ENCODE measurements at places on chromosomes 13 and 19.

DNA sequence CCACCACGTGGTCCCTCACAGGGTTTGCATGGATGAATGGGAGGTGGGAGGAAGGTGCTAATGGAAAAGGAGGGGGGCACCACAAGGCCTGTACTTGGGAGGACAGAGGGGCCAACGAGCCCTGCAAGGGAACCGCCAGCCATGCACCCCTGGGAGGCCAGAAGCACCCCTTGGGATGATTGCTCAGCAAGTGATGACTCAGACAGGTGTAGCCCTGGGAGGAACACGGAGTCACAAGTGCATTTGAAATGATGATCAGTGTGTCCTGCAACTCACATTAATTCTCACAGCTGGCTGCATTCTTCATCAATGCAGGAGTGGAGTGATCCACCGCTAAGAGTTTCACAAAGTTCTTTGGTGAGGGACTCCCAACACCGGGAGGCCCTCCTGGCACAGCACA is 82.8 kb upstream of the ZNF254 start:
- DNase-seq, result no peak

- peak; percentile 44 for DNase-seq
Observed at GRCh38 chr19:4233282-4233853, 4.0 kb downstream of the EBI3 start.

GRCh38 chr13:28093881-28094280 is 6.5 kb downstream of the FLT3 start:
- DNase-seq, result no peak

GRCh38 chr19:2229103-2230032 is 6.8 kb downstream of the PLEKHJ1 start:
- DNase-seq, result no peak

- DNase-seq, result no peak
Observed at GRCh38 chr13:27360562-27360961, 63.9 kb upstream of the GTF3A start.

DNA sequence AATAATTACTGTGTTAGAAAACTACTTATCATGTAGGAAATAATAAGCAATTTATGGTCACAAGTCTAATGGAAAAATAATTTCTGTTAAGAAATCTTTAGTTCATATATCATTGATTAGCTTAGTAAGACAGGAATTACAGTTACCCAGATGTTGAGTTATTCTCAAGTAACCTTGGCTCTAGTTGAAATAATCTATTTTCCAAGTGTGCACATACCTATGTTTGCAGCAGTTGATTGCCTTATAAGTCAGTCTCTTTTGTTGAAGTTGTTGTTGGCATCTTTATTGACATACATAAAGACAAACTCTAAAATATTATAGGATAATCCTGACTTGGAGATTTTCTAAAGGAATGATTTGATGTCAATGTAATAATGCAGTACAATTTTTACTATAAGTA is 511.4 kb upstream of the KLF12 start:
- DNase-seq, result no peak

DNA sequence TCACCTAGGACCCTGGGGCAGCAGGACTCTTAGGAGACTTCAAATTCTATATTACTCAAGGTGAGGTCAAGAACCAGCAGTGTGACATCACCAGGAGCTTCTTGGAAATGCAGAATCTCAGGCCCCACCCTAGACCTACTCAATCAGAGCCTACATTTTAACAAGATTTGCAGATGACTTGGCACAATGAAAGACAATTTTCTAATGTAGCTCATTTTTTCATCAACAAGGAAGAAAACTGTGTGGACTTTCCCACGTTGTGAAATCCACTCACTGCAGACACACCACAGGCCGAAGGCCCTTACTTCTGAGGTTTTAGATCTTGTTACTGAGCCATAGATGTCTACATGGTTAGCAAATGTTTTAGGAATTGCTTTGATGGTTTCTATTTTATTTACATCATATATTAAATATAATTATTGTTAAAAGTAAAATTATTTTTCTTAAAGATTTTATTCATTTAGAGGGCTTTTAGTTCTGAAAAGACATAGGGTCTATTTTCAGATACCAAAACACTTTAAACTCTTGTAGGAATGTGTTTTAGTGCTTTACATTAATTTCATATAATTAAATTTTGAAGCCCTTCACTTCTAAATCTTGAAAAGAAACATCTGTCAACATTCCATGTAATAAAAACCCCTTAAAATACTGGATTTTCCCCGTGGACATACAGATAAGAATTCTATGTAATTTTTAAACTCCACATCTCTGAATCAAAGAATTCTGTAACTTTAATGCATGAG is 18.5 kb upstream of the STARD13 start:
- DNase-seq, result no peak

- DNase-seq, result no peak
Observed at GRCh38 chr13:29918845-29919244, 68.4 kb upstream of the UBL3 start.

GRCh38 chr19:8050274-8051096 is 2.1 kb upstream of the CCL25 start:
- peak; percentile 77 for DNase-seq

DNA sequence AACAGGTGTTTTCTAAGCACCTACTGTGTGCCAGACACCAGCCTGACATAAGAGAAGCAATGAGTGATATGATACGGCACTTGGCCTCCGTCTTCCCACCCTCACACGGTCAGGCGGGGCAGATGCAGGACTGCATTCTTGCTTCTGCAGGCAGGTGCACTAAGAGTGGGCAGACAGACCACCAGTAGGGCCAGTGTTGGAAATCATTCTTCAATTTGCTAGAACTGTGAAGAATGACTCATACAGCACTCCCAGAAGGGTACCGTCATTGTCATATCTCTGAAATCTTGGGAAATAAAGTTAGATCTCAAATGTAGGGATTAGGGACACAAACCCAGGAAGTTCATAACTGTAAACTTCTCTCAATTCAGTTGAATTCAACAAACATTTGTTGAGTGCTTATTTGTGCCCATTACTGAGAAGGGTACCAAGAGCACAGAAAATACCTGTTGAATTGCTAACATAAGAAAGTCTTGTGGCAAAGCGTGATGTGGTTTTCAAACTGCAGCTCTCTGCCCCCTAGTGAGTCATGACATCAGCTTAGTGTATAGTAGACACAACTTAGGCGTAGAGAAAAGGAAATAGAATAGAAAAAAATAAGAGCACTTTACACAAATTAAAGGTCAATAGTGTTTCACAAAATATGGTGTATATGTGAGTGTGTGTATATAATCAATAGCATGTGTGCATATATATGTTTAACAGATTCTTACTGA is 76.1 kb downstream of the TEX26 start:
- no peak for DNase-seq

GRCh38 chr13:99289271-99289670 is 17.9 kb downstream of the GPR183 start:
- no peak for DNase-seq

GRCh38 chr19:18542941-18543813 is at the start of gene FKBP8:
Gene FKBP8, minus strand, starts transcription at chr19:18543573. Its CDS starts 1,603 bp downstream, at chr19:18541970.
- peak; percentile 93 for DNase-seq

GRCh38 chr13:30731361-30732045 is 3.8 kb upstream of the ALOX5AP start:
- DNase-seq, result no peak

GRCh38 chr13:75359266-75359665 is 122.7 kb downstream of the TBC1D4 start:
- no peak for DNase-seq

DNA sequence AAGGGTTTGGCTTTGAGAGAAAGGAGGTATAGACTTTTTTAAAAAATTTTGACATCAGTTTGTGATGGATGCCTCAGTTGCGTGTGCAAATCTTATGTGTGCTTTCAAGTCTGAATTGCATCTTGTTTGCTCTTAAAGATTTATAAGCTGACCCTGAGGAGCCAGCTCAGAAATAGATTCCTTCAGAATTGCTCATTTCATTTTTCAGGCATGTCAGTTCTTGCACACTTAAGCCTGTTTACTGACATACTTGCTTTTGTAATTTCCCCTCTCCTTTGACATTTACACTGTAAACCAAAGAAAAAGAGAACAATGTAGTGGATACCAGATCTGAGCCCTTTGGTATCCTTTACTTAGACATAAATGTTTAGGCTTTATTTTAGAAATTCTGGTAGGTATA is 87.6 kb downstream of the RNF17 start:
- no peak for DNase-seq

DNA sequence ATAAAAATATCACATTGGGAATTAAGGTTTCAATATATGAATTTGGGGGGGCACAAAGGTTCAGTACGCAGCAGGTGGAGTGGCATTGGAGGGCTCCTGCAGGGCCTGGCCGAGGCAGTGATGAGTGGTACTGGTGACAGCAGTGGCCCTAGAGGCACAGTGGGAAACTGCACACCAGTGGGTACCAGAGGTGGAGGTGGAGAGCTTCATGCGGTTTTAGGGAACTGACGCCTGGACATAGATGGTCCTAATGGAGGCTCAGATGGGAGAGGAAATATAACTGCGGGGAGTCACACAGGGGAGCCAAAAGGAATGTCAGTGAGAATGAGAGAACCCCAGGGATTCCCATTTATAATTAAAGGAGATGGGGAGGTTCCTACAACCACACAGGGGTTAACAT is 156.2 kb downstream of the COG6 start:
- no peak for DNase-seq

- DNase-seq, result no peak
Observed at GRCh38 chr13:95356916-95357315, 55.7 kb upstream of the ABCC4 start.

- no peak for DNase-seq
Observed at GRCh38 chr13:73355134-73355533, 296.3 kb downstream of the KLF5 start.

DNA sequence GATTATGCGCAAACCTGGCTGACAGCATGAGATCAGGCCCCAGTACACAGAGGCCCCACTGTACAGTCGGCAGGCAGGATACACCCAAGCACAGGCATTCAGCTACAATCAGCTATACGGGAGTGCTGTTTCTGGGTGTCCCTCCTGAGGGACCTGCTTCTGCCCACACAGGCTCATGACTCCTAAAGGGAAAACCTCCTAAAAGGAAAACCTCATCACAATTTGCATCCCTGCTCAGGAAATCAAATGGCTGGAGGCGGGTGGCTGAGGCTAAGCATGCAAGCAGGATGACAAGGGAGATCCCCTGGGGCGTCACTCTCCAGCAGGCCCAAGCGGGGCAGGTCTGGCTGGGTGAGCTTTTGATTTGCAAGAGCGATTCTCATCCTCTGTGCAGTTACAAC is 99.8 kb downstream of the CRYL1 start:
- no peak for DNase-seq

GRCh38 chr13:30376426-30377311 is 45.6 kb upstream of the UBE2L5 start:
- peak; percentile 67 for DNase-seq

DNA sequence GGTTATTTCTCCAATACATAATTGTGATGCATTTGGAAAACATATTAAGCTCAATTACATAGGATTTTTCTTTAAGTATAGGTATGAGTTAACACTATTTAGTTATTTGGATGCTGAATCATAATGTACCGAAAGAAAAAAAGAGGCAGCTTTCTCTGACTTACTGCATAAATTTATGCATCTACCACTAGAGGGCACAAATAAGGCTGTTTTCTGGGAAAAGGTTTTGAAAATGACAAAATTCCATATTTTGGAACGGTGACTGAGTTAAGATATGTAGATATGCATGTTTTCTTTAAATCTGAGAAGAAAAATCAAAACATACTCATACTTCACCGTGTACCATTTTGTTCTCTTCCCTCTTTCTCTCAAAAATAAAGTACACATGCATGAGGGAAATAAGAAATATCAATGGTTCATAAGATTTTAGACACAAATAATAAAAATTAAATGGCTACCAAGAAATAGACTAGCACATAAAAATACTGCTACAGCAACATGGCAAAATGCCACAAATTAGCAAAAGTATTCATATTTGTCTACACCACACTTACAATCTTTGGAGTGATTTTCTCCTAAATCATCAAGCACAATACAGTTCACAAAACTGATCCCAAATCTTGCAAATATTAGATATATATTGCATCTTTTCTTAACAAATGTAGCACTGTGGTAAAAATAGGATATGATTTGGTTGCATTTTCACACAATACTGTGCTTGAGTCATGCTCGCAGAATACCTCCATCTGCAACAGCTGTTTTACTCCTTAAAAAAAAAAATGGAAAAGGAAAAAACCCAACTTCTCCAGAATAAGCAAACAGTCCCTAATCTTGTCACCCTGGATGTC is 260.0 kb downstream of the FGF14 start:
- DNase-seq, result no peak

GRCh38 chr13:28324181-28324789 is 170.6 kb downstream of the FLT1 start:
- DNase-seq, result peak; percentile 33

GRCh38 chr13:41383386-41383785 is 72.3 kb downstream of the NAA16 start:
- no peak for DNase-seq

GRCh38 chr19:56834564-56835375 is 5.8 kb downstream of the PEG3 start:
- no peak for DNase-seq

- DNase-seq, result peak; percentile 18
Observed at GRCh38 chr13:25375727-25376358, 4.1 kb downstream of the ATP8A2 start.

GRCh38 chr19:11176466-11177193 is 20.7 kb downstream of the KANK2 start:
- no peak for DNase-seq

GRCh38 chr19:45146741-45147205 is 14.0 kb downstream of the NKPD1 start:
- no peak for DNase-seq

GRCh38 chr19:17404621-17405249 is 695 bp downstream of the BST2 start:
- no peak for DNase-seq

- no peak for DNase-seq
Observed at GRCh38 chr19:50659318-50660087, 10.3 kb downstream of the C19orf81 start.

- no peak for DNase-seq
Observed at GRCh38 chr13:93244141-93244917, 17.7 kb downstream of the GPC6 start.

DNA sequence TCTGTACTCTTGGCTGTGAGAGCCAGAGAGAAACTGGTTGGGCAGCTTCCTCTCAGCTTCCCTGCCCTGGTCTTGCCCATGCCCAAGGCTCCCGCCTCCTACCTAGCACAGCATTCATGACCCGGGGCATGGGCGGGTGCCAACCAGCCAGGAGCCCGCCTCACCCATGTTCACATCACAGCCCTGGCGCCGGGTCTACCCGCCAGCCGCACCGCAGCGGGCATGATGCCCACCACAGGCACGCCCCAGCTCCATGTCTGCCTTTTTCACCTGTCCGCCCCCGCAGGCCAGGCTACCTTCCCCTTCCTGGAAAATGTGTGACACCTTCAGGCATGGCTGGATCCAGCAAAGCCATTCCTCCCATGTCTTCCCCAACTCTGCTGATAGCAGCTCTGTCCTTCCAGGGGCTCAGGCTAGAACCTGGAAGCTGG is 42.1 kb downstream of the PTPRS start:
- DNase-seq, result no peak
